ENCODE measurements at places on chromosomes 5 and 9.

DNA sequence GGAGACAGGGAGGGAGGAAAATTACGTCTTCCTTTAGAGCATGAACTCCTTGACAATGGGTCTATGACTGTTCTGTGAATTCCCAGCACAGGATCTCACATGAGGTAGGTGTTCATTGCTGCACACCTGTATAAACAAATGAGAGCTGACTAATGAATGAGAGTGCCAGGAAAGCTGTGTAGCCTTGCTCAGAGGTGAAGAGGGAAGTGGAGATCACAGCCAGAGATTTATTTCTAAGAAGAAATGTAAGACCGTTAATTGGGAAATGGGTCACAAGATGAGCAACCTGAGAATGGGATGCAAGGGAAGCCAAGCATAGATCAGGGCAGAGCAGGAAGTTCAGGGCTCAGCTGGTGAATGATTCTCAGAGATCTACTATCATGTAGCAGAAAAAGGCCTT is 295.1 kb downstream of the CDK5RAP2 start:
- DNase-seq, result no peak

DNA sequence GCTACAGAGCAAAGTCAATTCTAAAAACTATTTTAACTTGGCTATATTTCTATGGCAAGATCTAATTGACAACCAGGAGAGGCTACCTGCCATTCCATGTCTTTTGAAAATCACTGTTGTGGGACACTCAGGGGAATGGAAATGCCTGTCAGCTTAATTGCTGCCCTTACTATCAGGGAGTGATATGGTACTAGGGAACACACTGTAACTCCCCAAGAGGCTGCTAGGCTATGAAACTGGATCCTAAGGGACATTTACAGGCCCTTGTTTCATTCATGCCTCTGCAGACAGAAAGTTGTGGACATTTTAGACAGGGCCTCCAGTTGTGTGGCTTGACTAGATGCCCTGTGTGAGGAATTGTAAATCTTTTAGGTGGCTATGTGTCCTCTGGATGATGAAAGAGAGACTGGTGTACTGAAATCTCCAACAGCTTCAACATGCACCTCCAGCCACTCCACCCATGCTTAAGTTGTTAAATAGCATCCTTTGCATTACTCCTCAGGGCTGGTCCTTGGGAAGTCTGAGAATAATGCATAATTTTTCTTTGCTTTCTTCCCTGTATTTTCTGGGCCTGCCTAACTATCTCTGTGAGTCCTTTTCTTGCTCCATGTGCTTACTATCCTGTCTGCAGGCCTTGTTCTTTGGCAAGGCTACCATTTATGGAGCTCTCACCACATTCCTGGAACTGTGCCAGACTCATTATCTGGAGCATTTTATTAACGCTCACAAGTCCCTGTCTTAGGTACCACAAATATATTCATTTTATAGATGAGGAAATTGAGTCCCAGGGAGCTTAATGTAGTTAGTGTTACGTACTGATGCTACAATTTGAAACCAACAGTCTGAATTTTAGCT is 3.2 kb downstream of the MROH2B start:
- DNase-seq, result no peak

DNA sequence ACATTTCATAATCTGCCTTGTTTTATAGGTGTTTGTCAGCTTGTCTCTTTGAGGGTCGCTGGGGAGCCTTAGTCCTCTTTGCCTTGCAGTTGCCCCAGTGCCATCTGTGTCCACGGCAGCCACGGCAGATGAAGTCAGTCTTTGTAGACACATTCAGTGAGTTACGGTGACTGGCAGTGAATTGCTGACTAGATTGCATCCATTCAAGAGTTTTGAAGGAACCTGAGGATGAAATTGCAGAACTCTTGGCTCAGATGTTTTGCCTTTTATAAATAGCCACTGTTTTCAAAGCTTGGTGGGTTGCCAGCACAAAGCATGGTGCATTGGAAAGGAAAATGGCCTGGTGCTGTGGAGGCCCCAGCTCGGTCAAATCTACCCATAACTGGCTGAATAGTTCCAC is 125.6 kb downstream of the TRIO start:
- no peak for DNase-seq

DNA sequence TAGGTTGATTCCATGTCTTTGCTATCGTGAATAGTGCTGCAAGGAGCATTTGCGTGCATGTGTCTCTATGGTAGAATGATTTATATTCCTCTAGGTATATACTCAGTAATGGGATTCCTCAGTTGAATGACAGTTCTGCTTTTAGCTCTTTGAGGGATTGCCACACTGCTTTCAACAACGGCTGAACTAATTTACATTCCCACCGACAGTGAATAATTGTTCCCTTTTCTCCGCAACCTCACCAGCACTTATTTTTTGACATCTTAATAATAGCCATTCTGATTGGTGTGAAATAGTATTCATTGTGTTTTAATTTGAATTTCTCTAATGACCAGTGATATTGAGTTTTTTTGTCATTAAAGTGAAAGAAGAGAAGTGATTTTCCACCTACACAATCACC is 18.5 kb downstream of the IFNA5 start:
- DNase-seq, result no peak

GRCh38 chr9:88809355-88810161 is 181.7 kb upstream of the S1PR3 start:
- DNase-seq, result no peak

DNA sequence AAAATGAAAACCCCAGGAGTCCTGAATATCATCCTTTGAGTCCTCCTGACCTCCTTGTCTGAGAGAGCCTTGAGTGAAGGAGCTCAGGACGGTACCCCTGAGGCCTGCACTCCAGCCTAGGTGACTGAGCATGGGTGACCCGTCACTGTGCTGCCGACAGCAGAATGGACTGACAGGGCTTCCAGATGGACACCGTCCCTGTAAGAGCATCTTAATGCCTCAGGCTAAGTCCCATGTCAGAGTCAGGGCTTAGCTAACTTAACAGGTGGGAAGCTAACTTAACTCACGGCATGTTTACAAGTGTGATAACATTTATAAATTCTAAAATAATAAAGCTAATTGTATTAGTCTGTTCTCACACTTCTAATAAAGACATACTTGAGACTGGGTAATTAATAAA is 68.3 kb downstream of the IL6ST start:
- no peak for DNase-seq

DNA sequence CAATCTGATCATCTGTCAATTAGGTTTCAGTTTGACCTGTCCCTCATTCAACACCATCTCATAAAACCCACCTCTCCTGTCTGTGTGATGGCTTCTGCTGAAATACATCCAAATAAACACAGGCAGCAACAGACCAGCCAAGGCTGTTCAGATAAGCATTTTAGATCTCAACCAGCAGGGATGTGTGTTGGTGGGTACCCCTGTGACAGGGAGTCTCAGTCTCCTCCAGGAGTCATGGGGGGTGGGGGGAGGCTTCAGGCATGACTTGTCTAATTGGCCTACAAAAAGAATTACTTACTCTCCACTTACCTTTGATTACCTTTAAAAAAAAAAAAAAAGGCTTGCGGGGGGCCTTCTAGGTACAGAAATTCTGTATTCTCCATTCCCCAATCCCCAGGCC is 65.9 kb downstream of the ROR2 start:
- no peak for DNase-seq

- no peak for DNase-seq
Observed at GRCh38 chr5:10731913-10732312, 29.1 kb downstream of the DAP start.

DNA sequence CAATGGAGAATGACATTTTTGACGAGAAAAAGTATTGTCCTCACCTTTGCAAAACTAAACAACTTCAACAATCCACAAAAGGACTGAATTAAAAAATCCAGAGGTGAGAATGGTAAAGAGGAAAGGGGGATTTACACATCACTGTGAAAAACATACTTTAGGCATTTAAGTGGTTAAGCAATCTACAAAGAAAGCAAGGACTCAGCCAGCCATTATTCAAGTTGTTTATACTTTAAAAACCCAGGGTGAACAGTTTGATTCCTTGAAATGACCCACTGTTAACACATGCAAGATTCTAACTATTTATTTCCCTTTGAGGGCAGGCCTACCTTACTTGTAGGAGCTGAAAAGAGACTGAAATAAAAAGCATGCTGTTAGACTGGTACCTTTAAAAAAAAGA is 29.3 kb downstream of the TUT7 start:
- no peak for DNase-seq

GRCh38 chr9:124198331-124198730 is 59.4 kb upstream of the NEK6 start:
- no peak for DNase-seq

DNA sequence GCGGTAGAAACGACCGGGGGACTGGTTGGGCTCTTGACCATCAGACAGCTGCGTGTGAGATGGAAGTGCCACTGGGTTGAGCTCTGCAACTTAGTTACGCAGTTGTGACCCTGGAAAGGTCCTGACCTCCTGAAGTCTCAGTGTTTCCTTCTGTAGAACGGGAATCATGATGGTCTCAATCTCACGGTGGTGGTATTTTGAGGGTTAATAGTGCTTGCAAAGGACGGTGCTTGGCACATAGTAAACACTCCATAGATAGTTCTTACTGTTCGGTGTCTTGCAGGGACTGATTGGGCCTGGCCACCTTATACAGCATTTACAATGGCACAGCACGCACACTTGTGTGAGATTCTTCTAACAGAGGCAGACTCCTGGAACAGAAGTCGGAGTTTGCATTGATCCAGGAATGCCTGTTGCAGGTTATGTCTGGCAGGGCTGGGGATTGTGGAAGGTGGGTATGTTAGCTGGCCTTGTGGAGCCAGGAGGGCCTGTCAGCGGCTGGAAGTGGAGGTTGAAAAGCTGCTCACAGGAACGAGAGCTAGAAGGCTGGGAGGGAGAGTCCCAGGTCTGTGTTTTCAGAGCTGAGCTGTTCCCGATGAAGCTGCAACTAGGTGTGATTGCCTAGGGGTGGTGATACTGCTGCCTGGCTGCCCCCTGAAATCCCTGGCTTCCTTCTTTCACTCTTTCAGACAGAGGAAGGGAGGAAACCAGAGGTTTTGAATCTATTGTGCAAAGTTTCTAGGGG is 962 bp upstream of the TXN start:
- DNase-seq, result no peak

GRCh38 chr9:13705373-13705772 is 425.9 kb upstream of the MPDZ start:
- no peak for DNase-seq

- no peak for DNase-seq
Observed at GRCh38 chr5:74617202-74617601, 23.3 kb downstream of the ENC1 start.

GRCh38 chr9:69145144-69145715 is 28.8 kb upstream of the TJP2 start:
- no peak for DNase-seq

GRCh38 chr5:137146402-137146890 is 352.7 kb downstream of the SPOCK1 start:
- DNase-seq, result no peak

DNA sequence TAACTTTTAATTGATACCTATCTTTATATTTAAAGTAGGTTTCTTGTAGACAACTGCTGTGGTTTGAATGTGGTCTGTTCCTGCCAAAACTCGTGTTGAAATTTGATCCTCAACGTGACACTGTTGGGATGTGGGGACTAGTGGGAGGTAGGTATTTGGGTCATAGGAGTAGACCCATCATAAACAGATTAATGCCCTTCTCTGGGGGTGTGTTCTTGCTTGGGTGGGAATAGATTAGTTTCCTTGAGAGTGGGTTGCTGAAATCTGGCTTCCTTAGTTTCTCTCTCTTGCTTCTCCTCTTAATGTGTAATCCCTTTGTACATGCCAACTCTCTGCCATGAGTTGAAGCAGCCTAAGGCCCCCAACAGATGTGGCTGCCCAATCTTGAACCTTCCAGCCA is 34.6 kb upstream of the IPPK start:
- DNase-seq, result no peak

Measured in stimulated activated CD4-positive, alpha-beta T cell treated with anti-CD3 and anti-CD28 coated beads, Interleukin-1b, Interleukin-23, amount 100 ng/mL, for 4 hours (primary cell).